Osteoblast (primary cell): ENCODE measurements at places on chromosomes 2 and 18.

- peak; percentile 64 for DNase-seq
Observed at GRCh38 chr2:220533485-220533884, 906.1 kb downstream of the SLC4A3 start.

DNA sequence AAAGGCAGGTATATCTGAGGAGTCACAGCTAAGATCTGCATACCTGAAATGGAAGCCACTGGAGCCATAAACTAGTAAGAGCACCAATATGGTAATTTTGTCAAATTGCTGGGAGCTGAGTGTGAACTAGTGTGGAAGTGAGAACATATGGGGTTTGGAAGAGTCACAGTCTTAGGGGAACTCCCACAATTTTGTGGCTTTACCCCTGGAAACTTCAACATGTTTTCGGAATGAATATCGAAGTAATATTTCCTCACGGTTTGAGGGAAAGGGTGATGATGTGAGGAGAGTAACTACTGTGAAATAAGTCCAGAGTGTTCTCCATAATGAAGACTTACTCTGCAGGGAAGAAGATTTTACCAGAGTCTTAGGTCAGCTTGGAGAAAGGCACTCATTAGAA, 565.9 kb downstream of the RIT2 start:
- DNase-seq: no peak

- DNase-seq: no peak
Observed at GRCh38 chr2:142796161-142796560, 81.3 kb upstream of the KYNU start.

DNA sequence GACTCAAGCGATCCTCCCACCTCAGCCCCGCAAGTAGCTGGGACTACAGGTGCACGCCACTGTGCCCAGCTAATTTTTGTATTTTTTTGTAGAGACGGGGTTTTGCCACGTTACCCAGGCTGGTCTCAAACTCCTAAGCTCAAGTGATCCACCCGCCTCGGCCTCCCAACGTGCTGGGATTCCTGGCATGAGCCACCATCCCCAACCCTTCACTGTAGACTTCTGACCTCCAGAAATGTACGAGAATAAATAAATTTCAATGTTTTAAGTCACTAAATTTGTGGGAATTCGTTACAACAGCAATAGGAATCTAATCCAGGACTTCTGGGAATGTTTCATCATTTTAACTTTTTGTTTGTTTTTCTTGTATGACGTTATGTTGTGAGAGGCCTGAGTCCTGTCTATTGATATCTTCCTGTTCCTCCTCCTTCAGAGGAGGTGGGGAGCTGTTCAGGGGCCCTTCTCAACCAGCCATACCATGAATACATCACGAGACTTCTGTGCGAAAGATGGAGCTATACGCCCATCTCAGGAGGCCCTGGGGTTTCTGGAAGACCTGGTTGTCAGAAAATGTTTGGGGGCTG, 40.0 kb downstream of the TEX44 start:
- peak; percentile 97 for DNase-seq

DNA sequence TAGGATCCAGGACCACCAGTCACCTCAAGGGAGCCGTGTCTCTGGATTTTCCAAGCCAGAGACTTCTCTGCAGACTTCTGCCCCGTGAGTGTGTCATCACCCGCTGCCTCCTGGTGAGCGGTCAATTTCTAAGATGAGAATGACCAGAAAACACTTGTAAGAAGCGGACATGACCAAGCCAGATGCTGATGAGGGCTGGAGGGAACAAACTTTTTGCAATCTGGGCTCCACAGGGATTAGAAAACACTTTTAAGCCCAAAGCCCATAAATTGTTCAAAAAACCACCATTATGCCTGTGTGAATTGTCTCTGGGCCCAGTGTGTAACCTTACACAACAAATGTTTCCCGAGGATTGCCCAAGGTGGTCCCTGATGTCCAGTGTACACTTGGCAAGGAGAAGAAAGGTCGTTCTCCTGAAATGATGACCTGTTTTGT, 5.3 kb upstream of the NPPC start:
- peak; percentile 68 for DNase-seq

GRCh38 chr2:165575044-165575615, 105.6 kb downstream of the CSRNP3 start:
- no peak for DNase-seq

DNA sequence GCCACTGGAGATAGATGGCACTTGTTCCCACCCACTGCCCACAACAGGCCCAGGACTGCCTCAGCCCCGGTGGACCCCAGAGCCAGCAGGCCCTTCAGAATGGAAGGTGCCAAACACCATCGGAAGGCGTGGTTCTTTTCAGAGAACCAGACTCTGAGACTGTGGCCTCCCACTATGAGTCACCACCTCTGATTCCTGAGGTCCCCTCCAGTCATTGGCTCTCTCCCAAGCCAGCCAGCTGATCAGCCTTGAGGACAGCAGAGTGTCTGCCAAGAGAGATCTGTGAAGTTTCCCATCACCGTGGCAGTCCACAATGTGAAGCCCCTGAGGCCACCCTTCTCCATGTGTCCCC, 10.4 kb upstream of the MAP3K2 start:
- peak; percentile 99 for DNase-seq

GRCh38 chr2:55718165-55719008, 24.7 kb upstream of the PNPT1 start:
- peak; percentile 83 for DNase-seq

DNA sequence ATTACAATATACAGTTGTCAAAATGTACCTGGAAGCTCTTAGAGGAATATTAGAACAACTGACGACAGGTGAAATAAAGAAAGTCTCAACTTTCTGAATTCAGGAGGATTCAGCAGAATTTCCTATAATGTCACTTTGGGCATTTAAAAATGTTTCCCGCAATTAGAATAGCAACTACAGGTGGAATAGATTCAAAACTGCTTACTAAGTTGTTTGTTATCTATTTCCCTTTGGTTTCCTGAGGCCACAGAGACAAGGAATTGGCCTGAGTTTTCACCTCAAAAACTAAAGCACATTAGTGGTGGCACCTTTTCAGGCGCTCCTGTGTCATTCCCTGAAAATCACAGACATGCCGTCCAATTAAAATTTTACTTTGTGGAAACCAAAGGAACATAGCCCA, 729.2 kb upstream of the FANCL start:
- DNase-seq: no peak

GRCh38 chr2:119402645-119403560, 28.8 kb upstream of the TMEM37 start:
- peak; percentile 29 for DNase-seq

DNA sequence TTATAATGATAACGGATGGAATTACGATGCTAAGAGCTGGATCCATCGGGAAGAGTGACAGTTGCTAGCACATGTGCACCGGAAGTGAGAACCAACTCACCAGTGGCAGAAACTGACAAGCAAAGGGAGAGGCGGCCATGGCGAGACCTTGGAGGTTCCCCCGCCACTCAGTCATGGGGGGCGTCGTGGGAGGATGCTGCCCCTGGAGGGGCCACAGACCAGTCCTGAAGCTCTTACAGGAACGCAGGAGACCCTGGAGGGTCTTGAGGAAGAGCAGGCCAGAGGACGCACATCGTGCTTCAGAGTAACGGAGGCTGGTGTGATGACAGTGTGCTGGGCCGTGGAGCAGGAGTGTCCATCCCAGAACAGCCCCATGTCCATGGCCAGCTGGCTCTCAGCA, 53.1 kb upstream of the KCNG2 start:
- DNase-seq: no peak

DNA sequence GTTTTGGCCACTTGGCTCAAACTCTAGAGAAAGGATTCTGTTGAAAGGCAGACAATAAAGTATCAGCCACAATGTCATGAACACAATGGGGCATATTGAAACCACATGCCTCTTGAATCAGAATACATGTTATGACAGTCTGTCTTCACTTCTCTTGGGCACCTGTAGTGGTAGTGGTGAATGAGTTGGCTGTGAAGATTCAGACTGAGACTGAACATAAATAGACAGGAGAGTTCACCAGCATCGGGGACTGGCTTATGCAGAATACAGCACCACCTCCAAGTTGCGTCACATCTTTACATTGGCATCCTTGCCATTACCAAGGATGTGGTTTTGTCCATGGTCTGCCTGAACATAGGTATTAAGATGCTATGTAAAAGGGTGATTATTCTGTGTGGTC, 336.8 kb downstream of the MYCN start:
- no peak for DNase-seq

DNA sequence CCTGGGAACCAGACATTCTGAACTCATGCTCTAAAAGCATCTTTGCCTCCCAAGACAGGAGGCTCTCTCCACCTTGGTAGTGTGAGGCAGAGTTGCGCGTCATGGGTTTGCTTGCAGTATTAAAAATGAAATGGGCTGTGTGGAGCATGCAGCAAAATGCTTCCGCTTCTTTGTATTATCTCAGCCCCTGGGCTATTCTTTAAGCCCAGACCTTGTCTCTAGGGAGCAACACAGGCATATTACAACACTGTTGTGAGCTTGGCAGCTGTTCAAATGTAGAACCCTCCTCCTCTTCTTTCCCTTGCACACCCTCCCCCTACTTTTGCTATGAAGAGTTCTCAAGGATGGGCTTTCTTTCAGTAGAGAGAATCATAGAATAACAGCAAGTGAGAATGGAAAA, 185.1 kb upstream of the LHCGR start:
- DNase-seq: peak; percentile 58

- peak; percentile 95 for DNase-seq
Observed at GRCh38 chr2:237196866-237197618, 111.4 kb downstream of the COPS8 start.

DNA sequence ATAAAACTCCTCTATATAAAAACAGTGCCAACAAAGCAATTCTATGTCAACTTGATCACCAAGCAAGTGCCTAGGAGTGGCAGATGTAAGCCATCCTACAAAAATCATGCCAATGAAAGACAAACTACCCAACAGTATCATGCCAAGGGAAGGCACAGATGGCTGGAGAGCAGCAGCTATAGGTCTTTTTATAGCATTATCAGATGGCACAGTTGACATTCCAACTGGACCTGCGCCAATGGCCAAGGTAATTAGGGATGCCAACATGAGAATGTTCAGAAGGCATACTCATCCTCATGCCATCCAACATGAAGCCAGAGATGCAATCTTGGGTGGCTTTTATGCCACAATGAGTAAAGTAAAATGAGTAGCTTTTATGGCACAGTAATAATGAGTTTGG, 237.3 kb downstream of the OTX1 start:
- DNase-seq: no peak

DNA sequence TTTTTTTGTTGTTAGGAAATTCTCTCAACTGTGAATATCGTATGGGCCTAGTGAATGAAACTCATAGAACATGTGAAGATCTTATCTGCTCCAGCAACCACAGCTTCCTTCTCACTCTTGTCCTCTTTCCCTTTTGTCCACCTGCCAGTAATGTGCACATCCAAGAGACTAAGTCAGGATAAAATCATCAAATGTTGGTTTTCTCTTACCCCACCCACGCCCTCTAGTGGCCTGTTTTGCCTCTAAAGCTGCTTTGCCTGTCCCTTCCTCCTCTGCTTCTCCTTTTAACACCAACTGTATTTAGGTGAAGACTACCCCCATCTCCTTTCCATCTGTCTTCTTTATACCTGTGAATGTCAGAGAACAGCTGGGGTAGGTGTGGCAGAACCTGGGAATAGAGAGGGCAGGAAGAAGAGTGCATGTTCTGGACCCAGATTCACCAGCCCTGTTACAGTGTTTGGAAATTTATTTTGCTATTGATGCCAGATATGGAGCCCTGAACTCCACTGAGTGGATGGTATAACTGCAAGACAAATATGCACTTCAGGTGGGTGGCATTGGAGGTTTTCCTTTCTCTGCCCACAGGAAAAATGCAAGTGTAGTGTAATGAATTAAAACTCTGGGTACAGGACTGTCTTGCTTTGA, 8.4 kb upstream of the MGAT5 start:
- DNase-seq: peak; percentile 75

DNA sequence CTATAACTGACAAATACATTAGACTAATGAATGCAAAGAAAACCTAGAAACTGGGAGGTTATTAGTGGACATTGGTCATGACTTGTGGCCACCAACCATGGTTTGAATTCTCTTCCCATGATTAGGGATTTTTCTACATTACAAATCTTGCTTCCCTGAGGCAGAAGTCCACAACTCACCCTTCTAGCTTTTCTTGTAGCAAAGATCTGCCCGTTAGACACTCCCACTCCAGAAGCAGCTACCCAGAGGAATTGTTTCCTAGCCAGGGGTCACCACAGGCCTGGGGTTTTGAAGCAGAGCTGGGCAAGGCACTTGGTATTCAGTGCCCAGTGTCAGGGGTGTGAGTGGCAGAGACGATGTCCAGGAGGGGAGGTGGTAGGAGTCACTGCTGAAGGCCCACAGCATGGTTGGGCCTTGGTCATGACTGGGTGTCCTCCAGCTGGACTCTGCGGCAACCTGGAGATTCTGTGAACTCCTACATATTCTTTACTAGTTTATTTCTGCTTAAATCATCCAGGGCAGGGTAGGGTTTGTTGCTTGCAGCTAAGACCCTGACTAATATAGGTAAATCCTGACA, 54.9 kb downstream of the ACTR2 start:
- no peak for DNase-seq

GRCh38 chr2:677959-678550, 849 bp upstream of the TMEM18 start:
- peak; percentile 31 for DNase-seq

DNA sequence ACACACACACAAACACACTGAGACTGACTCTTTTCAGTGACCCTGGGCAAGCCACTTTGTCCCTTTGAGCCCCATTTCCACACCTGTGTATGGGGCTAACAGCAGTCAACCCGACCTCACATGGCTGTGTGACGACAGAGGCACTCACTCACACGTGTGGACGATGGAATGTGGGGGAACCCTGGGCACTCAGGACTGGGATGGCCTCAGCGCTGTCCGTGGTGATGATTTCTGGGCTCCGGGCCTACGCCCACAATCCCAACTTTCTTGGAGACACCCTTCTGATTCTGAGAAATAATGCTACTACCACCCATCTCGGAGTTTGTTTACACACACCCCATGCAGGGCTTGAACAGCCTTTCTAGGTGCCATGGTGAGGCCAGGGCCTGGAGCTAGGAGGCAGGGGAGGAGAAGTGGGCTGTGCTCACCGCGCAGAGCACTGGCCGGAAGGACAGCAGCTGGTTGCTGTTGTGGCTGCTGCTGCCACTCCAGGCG, 1.5 kb downstream of the CRYBA2 start:
- peak; percentile 97 for DNase-seq

DNA sequence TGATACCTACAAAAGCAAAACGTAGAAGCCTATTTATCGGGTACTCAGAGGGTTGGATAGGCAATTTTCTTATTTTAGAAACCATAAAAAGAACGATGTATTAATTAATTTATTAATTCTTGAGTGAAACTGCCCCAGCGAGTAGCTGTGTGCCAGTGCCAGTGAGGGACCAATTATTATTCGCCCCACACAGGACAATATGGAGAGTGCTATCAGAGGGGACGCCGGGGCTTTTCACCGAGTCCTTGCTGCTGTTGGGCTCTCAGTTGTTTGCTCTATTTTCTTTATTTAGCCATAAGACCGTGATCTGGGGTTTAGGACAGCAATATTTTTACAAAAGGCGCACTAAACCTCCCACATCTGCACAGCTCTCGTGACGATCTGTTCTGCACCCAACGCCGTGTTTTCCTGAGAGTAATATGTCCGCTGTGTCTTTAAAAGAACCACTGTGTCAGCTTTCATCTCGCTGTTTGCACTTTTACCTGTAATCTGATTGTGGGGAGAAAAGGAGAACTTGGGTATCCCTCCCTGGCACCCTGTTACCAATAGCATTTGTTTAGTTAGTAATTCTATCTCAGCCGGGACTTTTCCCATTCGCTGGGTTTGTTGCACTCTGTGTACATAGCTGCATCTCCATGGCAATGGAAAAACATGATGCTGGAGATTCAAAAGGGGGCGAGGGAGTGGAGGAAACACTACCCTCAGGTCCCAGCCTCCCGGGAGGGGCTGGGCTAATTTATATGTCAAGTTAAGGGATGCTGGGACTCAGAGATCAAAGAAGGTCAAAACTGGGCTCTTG, 30.1 kb upstream of the ZNF516 start:
- no peak for DNase-seq
